Stimulated activated naive CD8-positive, alpha-beta T cell treated with anti-CD3 and anti-CD28 coated beads, Interleukin-15, Interleukin-2, amounts not matched to agents 100 U/mL and 50 U/mL, for 24 hours (primary cell): ENCODE measurements at places on chromosomes 5 and 9.

- no peak for DNase-seq
Observed at GRCh38 chr9:20646656-20647055, 24.4 kb upstream of the MLLT3 start.

DNA sequence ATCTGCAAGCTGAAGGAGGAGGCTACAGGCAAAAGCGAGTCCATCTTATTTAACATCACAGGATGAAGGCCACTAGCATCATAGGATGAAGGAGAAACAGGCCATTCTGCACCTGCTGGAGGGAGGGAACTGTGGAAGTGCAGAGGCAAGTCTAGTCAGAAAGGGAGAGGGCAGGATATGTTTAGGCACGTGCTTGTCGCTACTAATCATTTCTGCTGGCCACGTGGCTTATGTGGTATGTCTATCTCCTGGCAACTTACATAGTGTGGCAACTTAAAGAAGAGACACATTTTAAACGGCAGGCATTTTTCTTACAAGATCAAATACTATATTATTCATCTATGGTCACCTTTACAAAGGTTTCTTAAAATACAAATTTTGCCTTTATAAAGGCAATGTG is 74.0 kb downstream of the GNAQ start:
- no peak for DNase-seq

- DNase-seq = no peak
Observed at GRCh38 chr5:9596171-9596780, 33.9 kb downstream of the TAS2R1 start.

DNA sequence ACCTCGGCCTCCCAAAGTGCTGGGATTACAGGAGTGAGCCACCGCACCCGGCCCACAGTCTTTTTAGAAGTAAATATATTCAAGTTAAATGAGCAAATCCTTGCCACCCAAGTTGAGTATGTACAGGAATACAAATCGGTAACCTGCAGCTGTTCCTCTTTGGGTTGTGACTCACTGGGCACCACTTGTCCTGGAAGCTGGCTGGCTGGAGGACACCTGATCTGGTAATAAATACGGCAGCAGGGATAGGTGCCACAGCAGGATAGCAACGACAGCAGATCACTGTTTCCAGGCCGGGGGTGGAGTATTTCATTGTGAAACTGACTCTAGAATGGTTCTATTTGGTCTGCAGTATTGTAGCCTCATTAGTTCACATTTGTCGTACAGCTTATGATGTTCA is 35.7 kb upstream of the SLC36A2 start:
- no peak for DNase-seq

DNA sequence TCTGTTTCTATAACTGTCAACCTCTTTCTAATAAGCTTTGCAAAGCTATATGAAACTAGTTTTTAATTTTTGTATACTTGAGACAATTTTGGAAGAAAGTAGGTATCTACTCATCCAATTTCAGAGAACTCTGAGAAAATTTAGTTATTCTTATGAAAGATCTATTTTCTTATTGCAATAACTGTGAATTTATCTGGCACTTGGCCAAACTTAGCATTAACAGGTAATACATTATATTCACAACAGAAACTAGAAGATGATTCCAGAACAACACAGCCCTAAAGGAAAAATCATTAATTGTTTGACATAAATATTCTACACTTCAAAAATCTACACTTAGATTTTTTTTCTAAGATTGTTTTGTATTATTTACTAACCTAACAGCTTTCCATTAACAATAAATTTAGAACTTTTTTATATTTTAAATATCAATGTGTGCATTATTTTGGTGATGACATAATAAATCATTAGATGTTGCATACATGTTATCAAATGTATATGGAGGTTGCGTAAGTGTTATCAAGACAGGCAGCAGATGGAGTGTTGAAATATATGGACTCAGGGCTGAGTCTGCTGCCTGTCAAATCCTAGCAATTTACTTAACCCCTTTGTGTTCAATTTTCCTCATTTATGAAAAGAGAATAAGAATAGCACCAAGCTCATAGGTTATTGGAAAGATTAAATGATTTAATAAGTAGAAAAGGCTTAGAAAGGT is 141.8 kb downstream of the MUSK start:
- no peak for DNase-seq

DNA sequence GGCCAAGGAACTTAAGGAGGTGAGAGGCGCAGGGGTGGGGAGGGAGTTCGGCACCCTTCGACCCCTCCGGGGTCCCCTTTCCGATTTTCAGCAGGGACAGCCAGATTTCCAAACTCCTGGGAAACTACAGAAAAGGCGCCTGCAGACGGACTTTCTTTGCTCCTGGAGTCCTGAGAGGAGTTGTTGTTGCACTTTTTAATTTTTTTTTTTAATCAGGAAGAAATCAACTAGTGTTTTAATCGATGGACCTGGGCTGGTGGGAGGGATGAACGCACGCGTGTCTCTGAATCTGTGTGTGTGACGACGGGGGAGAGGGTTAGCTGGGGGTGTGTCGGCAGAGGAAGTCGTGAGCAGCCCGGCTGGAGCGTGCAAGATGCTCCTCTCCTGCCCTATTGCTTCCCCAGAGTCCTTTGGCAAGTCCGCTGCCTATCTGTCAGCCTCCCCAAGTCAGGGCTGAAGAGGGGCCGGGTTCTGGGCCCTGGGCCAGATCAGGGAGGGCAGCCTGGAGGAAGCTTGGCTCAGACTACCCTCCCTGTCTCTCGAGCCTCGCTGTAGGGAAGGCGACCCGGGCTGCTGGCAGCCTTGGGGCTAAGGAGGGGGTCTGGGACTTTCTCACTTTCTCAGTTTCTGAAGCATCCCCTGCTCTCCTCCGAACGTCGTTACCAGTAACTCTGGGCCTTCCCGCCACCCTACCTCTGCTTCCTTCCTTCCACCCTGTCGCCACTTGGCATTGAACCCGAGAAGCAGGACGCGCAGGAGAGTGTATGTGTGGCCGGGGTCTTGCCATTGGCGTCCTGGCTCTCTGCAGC is 731 bp downstream of the PRR16 start:
- peak; percentile 6 for DNase-seq

GRCh38 chr9:90107726-90108655 is 503.2 kb downstream of the GADD45G start:
- no peak for DNase-seq
